ENCODE measurements at places on chromosomes 6 and 20. TPM values are rescaled to one million over a fixed set of nuclear protein-coding genes. Genes with fewer than 3 reads are reported as not detected.

- DNase-seq = no peak
These were observed 5.6 kb downstream of the TRAM2 start for GRCh38 chr6:52571099-52571755.

- no peak for DNase-seq
These were observed 58.1 kb downstream of the RNF217 start for GRCh38 chr6:125020385-125020784.

Gene OR2B6
- not detected for polyA plus RNA-seq

DNA sequence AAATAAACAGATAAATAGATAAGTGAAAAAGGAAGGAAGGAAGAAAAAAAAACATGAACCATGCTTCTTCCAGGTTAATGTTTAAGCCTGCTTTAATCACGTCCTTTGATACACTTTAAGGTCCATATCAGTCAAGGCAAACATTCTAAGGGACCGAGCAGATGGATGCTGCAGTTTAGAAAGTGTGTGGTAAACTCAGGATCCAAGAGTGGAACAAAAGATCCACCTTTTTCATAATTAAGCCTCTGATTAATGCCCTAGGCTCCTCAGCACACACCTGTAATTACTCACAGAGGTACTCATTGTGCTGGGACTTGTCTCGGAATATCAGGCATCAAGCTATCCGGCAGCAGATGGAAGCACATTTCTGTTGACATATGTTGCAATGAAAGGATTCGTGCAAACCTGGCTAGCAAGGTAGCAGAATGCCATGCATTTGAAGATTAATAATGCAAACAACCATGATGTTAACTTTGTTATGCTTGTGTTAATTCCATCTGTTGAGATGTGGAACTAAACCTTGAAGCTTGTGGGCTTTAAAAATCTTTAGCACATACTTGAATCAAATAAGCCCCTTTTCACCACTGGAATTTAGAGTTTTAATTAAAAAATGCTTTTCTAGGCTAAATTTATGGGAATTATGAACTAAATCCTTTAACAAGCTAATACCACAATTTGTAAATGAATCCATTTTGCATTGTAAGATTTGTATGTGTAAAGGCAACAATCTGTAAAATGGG is 163.7 kb downstream of the RALGAPA2 start:
- no peak for DNase-seq

Gene RBM24
- 1.2 TPM for polyA plus RNA-seq

GRCh38 chr20:33983371-33983770 is 10.3 kb upstream of the RALY start:
- DNase-seq = no peak

DNA sequence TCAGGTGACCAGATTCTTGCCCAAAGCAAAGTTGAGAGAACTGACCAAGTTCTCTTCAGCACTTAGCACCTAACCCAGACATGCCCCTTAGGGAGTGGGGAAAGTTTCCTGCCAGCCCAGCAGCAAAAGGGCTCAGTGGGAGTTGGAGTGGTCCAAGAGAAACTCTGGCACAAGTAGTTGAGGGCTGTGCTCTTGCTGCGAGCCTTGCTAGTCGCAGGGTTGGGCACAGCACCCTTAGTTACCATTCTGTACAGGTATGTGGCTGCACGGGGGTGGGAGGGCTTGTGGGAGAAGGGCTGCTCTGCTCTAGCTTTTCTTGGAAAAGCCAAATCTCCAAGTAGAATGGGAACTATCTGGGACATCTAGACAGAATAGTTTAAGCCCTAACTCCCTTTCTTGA is 6.4 kb downstream of the POLR1C start:
- DNase-seq = no peak

DNA sequence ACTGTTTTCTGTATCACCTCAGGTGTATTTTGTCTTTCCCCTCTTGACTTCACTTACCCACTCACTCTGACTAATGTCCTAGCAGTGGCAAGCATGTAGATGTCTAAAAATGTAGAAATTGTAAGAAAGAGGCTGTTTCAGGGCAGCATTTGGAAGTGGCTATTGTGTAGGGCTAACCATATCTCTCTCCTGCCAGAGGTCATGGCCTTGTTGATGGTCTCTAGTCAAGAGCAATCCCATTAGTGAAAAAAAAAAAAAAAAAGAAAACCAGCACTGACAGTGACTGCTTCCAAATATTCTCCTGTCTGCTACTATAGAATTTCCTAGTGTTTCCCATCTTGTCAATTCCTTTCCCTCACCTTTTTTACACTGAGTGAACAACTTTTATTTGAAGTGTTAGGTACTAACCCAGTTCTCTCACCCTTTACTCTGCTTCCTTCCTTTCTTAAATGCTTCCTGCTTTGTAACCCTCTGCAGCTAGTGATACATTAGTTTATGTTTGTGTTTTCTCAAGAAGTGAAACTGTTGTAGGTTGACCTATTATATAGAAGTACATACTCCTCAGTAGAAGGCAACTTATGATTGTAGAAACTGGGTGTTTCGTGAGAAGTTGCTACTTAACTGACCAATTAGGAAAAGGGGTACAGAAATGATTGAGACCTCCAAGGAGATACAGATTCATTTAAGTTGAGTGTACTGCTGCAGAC is 174.1 kb upstream of the PTPRK start:
- no peak for DNase-seq
